Caki2 (cell line): ENCODE measurements at places on chromosomes 1 and 21.

- no peak for DNase-seq
Observed at GRCh38 chr1:226545836-226546596, 2.5 kb upstream of the STUM start.

- DNase-seq: no peak
Observed at GRCh38 chr1:5756434-5757186, 235.6 kb downstream of the NPHP4 start.

DNA sequence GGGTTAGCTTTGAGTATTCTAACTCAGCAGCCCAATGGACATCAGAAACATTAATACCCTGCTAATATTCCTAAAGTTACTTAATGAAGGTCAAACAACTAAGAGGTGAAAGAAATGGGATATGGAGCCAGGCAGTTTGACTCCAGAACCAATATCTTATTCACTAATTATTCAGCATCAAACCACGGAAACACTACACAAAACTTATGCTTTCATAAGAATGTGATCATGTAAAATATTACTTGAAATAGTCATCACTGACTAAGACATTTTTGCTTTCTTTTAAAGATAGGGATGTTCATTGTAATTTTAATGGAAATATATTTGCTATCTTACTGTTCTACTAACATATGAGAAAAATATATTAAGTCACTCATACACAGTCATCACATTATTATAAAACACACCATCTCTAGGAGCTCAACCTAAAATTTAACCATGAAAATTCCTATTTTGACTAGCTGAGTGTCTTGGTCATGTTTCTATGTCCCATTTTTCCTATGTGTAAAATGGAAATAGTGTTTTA, 240.9 kb downstream of the KCTD3 start:
- no peak for DNase-seq

DNA sequence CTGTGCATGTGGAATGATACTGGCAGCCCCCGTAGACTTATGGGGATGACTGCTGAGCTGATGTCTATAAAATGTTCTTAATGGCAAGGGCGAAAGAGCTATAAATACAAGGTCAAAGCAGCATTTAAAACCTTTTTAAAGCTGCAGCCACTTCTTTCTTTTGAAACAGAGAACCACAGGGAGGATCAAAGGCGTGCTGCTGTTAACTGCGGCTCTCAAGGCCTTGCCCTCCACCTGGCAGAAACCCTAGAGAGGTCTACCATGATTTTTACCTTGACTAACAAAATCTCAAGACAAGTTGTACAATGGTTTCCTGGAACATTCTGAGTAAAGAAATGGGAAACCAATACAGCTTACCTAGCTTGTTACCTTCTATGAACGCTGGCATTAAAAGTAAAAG, 89.7 kb downstream of the SLC45A1 start:
- no peak for DNase-seq

GRCh38 chr1:164361927-164362326, 197.1 kb upstream of the PBX1 start:
- DNase-seq: no peak

DNA sequence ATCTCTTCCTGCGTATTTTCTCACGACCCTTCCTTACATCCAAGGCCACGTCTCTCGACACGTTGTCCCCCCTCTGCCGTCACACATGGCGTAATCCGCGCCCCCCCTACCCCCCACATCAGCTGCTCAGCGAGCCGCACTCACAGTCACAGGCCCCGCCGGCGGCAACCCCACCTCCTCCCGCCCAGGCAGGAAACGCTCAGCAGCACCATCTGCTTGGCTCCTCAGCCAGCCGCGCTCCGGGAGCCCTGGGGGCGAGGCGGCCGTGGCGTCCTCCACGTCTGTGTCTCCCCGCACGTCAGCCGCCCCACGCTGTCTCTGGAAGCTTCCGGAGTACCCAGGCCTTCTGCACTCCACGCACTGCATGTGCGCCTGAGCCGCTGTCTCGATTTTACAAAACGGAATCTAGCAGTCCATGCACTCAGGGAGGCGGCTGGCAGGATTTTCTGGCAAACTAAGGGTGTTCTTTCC, 64.6 kb downstream of the SIK1 start:
- no peak for DNase-seq

DNA sequence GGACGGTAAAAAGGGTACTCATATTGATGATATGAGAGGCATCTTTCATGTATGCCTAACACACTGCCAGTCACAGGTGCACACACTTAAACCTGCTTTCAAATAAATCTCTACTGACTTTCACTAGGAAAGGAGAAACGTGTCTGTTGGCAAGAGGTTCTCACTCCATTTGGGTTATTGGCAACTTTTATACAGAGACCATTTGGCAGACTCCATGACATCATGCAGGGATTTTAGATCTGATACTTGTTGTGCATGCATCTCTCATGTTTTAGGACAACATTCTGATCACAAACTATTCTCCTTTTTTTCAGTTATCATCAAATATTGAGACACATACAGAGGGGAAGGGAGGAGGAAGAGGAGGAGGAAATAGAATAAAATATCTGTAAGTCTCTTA, 31.5 kb downstream of the RGS7 start:
- DNase-seq: no peak

- DNase-seq: no peak
Observed at GRCh38 chr1:241551759-241552638, 19.8 kb downstream of the KMO start.

GRCh38 chr1:28579401-28579800, 12.7 kb upstream of the RAB42 start:
- DNase-seq: no peak

DNA sequence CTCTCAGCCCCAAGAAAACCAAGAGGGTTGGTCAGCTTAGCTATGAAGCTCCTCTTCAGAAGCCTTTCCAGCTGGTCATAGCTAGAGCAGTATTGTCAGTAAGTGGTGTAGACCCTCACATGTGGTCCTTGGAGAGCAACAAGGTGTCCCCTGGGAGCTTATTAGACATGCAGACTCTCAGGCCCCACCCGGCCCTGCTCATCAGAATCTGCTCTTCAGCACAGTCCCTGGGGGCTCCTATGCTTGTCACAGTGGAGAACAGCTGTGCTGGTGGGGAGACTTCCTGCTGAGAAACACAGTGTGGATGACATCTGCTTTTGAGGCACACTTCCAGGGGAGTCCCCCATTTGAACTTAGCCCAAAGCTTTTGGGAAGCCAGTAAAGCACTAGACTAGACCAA, 21.9 kb upstream of the NEK2 start:
- DNase-seq: no peak

DNA sequence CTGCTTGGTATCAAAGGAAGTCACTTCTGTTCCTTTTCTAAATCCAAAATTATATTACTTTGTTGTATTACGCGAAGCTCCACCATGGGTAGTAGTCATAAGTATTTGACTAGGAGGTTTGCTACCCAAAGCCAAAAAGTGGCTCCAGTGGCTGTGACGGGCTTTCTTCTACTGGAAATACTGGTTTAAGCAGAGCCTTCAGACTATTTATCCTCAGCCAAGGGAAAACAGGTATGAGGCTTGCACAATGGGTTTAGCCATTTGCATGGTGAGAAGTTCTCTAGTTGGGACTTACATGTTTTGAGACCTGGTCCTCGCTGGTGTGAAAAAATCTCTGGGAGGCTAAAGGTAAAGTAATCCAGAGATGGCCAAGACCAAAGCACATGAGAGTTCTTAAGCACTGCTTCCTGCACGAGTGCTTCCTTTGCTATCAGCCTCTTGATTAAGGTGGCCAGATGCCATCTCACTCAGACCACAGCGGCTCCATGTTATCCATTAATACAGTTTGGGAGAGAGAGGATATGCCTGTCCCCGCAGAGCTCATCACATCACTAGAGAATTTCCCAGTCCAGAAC, 121.2 kb downstream of the PIK3R3 start:
- no peak for DNase-seq

GRCh38 chr1:42086146-42086545, 67.1 kb upstream of the GUCA2B start:
- DNase-seq: no peak

GRCh38 chr1:2633366-2633935, 635 bp upstream of the MMEL1 start:
- DNase-seq: no peak

- DNase-seq: no peak
Observed at GRCh38 chr21:28867401-28867800, 125.3 kb downstream of the LTN1 start.

DNA sequence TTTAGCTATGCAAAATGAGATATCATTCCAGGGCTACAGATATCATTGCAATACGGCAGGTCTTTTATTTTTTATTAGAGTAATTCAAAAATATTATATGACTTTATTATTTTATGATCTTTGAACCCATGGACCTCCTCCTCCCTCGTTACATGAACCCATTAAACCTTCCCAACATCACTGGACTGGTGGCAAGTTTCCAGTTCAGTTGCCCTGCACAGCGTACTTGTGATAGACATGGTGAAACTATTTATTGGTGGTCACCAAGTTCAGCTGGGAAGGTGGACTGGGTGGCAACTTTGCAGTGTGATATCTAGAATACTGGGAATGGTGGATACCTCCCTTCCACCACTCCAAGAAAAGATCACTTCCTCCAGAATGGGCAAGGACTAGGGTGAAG, 52.5 kb downstream of the SLC30A10 start:
- DNase-seq: no peak

DNA sequence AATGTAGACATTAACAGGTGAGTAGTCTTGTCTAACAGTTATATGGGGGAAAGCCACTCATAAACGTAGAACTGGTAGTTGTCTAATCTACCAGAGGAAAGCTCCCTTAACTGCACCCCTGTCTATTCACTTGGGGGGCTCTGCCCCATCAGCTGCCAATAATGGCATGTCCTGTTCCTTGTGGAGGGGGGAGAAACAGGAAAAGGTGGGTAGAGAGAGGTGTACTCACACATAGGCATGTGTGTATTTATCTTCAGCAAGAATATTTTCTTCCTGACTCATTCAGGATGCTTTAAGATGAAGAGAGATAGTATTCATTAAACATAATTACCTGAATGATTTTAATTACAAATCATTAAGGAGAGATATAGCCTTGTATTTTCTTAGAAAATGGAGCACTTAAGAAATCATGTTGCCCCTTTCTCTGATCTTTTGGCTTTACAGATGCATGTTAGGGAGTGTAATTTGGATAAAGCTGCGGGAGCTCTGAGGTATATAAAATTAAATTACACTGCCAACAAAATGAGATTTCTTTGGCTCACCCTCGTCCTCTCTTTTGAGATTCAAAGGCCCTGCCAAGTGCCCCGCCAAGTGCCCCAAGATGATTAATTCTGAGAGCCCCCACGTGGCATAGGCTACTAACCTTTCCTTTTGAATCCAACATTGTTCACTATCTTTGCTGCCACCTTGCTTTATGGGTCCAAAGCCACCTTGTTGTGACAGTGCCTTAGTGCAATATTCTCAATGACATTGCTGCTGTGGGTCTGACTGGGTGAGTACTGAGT, 286.3 kb upstream of the LYPLAL1 start:
- no peak for DNase-seq

DNA sequence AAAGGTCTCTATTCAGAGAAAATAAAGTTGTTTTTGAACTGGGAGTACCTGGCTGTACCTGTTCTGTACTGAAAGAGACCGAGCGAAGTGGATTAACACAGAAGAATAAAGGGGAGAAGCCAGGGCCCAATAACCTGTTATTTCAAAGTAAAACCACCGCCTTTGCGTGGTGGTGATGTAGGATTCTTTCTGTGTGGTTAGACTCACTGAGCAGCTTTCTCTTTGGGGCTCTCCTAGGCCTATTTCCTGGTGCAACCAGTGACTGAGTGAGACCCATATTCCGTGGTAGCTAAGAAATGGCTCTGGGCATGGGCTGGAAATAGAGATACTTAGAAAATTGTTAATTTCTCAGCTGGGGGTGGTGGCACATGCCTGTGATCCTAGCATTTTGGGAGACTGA, 99.9 kb downstream of the XCL2 start:
- DNase-seq: no peak

DNA sequence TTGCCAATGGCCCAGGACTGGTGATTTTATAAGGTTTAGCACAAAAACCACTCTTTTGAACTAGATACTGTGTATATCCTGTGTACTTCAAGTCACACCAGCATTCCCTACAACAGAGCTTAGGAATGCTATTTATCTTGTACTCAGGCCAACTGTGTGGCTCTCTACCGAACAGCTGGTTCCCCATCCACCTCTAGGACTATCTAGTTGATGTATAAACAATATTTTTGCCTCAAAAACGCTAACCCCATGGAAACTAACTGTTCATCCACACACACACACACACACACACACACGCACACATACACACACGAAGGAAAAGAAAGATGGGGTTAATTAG, 28.7 kb upstream of the SLC45A3 start:
- peak; percentile 12 for DNase-seq
